ENCODE measurements at places on chromosomes 1 and 21.
A peak's percentile ranks its signal among the peaks of the same experiment; 100 is the strongest.

DNA sequence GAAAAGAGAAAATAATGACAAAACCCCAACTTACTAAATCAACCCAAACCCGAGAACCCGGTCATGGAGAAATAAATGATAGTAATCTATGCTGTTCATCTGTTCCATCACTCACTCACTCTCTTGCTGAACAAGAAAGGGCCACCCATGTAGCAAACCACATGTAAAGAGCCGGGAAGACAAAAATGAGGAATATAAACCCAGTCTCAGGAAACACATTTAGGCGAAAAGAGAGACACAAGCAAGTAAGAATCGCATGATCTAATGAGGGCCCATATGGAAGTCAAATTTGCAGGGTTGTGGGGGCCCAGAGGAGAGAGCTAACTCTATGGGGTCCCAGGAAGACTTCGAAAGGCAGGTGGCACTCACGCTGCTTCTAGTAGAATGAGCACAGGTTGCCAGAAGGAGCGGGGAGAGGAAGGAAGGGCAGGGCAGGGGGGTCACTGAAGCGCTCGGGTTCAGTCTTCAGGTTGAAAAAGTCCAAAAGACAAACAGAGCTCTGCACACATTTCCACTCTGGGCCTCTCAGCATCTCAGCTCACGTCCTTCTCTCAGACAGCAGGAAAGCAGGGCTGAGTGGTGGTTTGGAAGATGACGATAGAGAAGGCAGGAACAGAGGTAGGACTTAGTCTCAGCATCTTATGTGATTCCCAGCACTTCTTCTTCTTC is 142.9 kb upstream of the KRTAP19-8 start:
- no peak for DNase-seq

DNA sequence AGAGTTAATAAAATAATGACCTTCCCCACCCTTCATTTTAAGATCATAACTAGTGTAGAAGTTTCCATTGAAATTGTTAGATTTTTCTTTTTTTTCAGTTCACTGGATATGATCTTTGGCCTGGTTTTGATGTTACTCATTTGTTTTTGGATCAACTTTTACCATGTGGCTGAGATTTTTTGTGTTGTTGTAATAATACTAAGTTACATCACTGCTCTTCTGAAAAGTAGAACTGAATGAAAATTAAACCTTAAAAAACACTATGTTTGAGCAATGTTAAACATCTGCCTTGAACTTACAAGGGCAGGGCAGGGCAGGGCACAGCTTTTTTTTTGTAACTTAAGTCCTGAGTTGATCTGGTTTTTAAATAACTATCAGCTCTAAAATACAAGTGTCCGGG is 204.8 kb upstream of the ADAMTS5 start:
- no peak for DNase-seq

GRCh38 chr1:108121358-108122143 is 78.6 kb downstream of the SLC25A24 start:
- no peak for DNase-seq

DNA sequence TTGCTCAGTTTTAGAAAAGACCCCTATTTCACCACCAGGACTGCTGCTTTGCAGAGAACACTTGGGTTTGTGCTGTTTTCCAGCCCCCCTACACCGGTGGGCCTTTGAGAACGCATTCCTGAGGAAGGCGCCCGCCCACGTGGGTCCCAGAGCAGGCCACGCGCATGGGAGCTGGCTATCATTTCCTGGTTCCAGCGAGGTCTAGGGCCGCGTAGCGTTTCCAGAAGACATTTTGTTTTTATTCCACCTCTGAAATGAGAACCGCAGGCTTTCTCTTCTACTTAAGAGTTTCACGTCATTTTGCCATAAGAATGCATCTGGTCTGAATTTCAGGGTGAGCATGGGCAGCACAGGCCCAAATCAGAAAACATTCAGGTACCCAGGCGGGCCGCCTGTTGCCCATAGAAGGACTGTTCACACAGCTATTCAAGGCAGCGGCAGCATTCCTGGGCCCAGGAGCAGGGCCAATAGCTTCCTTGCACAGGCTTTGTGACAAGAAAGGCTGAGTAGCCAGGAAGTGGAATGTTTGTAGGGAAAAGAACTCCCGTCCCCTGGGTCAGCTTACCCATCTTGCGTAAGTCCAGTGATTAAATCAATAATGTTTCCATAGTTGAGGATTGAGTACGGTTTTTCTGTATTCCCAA is 1.4 kb upstream of the KLHL21 start:
- no peak for DNase-seq

DNA sequence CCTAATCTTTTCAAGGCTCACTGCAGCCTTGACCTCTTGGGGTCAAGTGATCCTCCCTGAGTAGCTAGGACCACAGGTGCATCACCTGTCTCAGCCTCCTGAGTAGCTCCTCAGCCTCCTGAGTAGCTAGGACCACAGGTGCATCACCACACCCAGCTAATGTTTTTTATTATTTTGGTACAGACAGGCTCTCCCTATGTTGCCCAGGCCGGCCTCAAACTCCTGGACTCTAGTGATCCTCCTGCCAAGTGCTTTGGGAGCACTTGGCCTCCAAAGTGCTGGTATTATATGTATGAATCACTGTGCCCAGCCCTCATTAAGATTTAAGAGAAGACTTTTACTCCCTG is 58.5 kb upstream of the S1PR1 start:
- no peak for DNase-seq

DNA sequence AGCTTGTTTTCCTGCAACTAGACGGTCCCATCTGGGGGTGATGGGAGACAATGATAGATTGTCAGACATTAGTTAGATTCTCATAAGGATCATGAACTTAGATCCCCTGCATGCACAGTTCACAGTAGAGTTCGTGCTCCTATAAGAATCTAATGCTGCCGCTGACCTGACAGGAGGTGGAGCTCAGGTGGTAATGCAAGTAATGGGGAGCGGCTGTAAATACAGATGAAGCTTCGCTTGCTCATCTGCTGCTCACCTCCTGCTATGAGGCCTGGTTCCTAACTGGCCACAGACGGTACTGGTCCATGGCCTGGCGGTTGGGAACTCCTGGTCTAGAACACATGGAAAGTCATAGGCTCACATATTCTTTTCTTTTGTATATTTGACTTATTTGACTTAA is 42.0 kb downstream of the NIBAN1 start:
- no peak for DNase-seq

DNA sequence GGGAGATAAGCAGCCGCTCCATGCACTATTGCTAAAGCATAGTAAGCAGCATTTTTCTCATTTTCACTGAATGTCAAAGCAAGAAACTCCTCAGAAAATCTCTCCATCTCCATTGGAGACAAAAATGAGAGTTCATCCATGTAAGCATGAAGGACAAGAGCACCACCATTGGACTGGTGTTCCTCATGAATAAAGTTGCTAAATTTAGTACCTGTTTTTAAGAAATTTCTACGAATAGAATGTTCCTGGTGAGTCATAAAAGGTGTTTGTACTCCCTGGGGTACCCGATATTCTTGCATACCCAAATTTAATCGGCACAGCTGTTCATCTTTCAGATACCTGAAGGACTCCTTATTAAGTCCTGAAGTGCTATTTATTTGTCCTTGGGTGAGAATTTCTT is 14.8 kb downstream of the RSBN1 start:
- no peak for DNase-seq

DNA sequence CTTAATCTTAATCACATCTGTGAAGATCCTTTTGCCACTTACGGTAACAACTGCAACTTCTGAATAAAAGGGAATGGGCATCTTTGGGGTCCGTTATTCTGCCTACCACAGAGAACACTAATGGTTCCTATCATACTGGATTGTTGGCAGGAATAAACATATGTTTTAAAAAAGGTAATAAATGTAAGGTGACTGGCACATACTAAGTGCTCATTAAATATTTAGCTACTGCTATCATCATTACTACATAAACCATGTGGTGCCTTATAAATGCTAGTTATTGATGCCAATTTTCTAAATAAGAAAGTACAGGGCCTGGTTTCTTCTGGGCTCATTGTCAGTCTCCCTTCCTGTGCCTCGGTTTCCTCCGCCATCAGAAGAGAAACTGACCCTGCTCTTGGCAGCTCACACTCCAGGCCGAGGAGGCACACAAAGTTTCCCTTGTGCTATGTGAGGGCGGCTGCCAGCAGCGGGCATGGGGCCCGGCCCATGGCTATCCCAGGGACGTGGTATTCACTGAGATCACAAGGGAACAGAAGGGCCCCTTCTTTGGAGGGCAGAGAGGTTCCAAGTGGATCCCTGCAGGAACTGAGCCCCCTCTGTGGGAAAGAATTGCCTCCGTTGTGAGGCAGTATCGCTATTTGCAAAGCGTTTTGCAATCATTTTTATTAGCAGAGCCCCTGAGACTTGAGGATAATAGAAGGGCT is 26.2 kb downstream of the NAV1 start:
- no peak for DNase-seq

DNA sequence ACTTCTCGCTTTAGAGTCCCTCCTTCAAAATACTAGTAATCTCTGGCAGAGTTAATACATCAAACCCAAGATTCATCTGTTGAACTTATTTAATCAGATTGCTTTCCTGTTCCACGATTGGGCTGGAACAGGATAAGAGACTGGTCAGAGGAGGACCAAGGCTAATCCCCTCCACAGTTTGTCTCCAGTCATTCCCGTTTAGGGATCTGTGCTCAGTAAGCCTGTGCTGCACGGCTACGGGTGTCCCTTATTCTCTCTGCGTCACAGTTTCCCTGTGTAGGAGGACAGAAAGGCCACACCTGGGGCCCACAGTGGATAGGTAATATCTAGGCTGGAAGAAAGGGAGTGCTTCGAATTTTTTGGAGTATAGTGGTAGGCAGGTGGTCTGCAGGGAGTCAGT is 16.5 kb upstream of the NUAK2 start:
- no peak for DNase-seq

DNA sequence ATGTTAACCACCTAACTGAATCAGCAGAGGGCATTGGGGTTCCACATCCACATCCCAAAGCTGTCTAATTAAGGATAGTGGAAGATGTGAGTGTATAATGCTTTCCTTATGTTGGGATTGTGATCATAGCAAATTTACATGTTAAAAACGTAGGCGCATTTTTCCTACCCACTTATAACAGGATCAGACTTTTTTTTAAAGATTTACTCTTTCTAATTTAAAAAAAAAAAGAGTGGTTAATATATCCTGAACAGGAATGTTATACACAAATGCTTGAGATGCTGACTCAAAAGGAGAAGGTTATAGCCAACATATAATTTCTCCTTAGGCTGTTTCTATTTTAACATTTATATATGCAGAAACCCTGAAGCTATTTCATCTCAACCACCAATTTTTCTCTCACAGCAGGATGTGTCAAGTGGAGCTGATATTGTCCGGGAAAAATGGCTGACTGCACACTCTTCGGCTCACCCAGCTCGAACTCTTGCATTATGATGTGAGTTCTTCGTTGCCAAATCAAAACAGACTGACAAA is 40.3 kb downstream of the RGS5 start:
- no peak for DNase-seq

DNA sequence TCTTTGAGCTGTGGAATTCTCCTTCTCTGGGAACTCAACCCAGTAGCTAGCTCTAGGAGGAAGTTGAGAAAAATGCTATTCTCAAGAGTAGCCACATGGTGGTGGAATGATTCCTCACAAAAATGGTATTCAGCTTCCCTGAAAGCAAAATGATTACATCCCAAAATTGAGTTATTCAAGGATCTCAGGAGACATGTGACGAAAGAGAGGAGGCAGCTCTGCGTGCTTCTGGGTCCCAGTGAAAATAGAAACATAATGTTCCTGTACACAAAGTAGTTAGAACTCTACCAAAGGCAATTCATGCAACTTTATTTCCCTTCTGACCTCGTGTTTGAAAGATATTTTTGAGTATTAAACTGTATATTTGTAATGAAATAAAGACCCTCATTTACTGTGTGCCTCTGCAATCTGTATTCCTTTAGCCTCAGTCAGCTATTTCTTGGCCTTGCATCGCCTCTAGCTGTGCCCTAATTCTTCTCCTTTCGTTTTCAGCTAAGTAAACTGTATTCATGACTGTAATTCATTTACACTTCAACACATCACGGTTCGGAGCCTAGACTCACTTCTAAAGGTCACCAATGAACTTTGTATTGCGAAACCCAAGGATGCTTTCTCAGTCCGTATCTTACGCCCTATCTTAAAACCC is 167.3 kb downstream of the FASLG start:
- no peak for DNase-seq

DNA sequence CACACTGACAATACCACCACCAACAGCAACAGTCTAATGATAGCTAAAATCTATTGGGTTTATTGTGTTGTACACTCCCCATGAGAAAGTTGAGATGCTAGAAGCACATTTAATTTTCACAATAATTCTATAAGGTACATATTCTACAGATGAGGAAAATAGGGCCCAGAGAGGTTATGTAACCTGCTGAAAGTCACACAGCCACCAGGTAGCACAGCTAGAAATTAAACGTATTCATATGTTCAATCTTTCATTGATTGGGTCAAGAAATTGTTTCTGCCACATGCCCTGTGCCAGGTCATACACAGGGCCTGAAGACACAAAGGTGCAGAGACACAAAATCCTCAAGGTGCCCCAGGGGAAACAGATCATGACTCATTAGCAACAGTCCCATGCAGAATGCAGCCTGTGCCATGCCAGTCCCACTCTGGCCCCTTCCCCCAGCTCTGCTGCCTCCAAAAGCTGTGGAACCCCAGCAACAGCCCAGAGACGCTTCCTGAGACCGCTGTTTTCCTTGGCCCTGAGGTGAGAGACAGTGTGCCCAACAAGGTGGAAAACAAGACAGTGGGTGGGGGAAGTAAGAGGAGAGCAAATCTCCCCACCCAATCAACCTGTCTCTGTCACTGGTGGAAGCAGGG is 32.1 kb downstream of the GJA4 start:
- DNase-seq, result no peak

- no peak for DNase-seq
Measured at GRCh38 chr1:243390162-243390791, 134.4 kb downstream of the SDCCAG8 start.

DNA sequence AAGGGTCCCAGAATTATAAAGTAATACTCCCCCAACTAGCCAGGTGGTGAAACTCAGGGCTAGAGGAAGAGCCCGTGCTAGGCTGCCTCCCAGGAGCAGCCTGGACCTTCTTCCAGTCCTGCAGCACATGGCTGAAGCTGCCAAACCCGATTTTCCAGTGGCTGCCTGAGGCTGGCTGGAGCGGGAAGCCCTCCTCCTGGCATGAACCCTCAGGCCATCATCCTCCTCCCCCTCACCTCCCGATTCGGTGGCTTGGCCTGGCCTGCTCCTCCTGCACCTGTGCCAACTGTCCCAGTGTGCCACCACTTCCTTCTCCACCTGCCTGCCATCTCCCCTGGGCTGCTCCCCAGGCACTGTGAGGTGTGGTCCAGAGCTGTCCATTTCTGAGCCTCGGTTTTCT is 3.0 kb upstream of the TSPAN1 start:
- DNase-seq, result no peak

GRCh38 chr1:182206626-182207239 is 145.2 kb upstream of the ZNF648 start:
- DNase-seq, result no peak

- DNase-seq, result no peak
Measured at GRCh38 chr1:170044187-170044586, 30.3 kb downstream of the KIFAP3 start.

GRCh38 chr1:30462166-30462565 is 261.2 kb downstream of the MATN1 start:
- DNase-seq, result no peak

- peak; percentile 32 for DNase-seq
Measured at GRCh38 chr1:100353071-100353801, 930 bp downstream of the CDC14A start.

- DNase-seq, result no peak
Measured at GRCh38 chr1:62068978-62069377, 125.7 kb upstream of the L1TD1 start.
